Psoas muscle (tissue), 8 donors: ENCODE measurements at places on chromosomes 2 and 18.

- DNase-seq, result no peak
Observed at GRCh38 chr2:180075870-180076269, 68.8 kb upstream of the CWC22 start.

DNA sequence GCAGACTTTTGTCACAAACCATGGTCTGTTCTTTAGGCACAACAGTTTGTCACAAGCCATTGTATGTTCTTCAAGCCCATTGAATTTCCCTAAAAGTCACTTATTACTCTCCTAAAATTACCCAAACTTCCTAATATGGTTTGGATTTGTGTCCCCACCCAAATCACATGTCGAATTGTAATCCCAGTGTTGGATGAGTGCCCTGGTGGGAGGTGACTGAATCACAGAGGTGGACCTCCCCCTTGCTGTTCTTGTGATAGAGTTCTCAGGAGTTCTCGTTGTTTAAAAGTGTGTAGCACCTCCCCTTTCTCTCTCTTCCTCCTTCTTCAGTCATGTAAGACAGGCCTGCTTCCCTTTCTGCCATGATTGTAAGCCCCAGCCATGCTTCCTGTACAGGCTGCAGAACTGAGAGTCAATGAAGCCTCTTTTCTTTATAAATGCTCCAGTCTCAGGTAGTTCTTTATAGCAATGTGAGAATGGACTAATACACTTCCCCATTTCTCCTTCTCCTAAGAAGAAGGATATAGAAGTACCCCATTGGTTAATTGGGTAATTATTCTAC, 11.2 kb upstream of the GYPC start:
- no peak for DNase-seq

GRCh38 chr2:97702731-97703470, 10.5 kb upstream of the ZAP70 start:
- DNase-seq, result no peak

- no peak for DNase-seq
Observed at GRCh38 chr2:208407667-208408066, 1.1 kb downstream of the PTH2R start.

GRCh38 chr2:88669482-88670214, 21.8 kb upstream of the RPIA start:
- DNase-seq, result no peak

GRCh38 chr2:176126929-176127773, 2.4 kb upstream of the HOXD8 start:
- DNase-seq, result no peak

DNA sequence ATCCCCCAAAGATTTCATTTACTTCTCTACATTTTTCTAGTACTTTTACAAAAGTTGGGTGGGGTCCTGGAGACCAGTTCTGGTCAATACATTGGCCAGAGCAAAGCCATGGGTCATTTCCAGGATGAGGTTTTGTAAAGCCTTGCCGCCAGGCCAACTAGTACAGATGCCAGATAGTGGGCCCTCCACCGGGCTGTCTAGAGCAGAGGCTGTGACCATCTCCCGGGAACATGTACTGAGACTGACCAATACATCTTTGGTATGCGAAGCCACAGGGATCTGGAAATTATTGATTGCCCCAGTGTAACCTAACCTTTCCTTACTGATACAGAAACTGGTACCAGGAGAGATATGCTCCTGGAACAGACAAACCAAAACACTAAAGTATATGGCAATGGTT, 599.2 kb downstream of the ADCYAP1 start:
- no peak for DNase-seq

DNA sequence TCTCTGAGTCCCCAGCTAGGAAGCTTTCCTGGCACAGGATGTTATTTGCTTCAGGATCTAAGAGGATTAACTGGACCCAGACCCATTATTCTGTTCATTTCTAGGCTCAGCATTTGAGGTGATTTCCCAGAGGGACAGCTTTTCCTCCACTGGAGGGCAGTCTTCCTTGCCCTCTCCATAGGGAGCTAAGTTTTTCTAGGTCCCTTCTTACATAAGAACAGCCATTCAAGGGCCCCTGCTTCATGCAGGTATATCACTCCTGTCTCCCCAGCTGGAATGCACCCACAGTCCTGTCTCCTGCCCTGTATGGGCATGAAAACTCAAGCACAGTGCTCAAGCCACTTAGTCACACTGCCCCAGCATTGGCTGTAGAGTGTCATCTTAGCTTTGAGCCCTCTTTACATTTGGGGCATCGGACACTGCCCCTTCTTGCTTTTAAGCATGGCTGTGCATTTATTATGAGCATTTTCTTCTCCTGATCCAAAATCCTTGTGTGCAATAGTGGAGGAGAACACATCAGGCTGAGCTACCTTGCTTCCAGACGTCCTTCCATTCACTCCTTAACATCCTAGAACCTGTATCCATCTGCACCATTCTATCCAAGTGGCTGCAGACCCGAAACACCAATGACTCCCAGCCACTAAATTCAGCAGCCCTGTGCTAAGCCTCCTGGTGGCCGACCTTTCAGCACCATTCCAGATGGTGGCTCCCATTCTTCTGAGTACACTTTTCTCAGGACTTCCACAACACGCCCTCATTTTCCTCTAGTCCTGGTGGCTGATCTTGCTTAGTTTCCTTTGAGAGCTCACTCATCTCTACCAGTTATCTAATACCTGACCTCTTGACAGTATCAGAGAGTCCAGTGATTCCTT, 80.0 kb downstream of the COPS8 start:
- no peak for DNase-seq

- no peak for DNase-seq
Observed at GRCh38 chr18:30081122-30081521, 961.4 kb downstream of the DSC3 start.

DNA sequence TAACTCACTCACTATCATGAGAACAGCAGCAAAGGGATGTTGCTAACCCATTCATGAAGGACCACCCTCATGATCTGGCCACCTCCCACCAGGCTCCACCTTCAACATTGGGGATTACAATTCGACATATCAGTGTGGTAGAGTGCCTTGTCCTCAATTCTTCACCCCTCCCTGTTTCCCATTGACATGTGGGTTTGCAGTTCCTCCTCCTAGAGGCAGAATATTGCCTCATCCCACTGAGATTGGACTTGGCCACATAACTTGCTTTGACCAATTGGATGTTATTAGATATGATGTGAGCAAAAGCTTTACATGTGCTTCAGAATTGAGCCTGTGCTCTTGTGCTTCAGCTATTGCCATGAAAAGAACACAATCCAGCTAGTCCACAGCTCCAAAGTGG, 217.0 kb upstream of the CXCR4 start:
- DNase-seq, result no peak

DNA sequence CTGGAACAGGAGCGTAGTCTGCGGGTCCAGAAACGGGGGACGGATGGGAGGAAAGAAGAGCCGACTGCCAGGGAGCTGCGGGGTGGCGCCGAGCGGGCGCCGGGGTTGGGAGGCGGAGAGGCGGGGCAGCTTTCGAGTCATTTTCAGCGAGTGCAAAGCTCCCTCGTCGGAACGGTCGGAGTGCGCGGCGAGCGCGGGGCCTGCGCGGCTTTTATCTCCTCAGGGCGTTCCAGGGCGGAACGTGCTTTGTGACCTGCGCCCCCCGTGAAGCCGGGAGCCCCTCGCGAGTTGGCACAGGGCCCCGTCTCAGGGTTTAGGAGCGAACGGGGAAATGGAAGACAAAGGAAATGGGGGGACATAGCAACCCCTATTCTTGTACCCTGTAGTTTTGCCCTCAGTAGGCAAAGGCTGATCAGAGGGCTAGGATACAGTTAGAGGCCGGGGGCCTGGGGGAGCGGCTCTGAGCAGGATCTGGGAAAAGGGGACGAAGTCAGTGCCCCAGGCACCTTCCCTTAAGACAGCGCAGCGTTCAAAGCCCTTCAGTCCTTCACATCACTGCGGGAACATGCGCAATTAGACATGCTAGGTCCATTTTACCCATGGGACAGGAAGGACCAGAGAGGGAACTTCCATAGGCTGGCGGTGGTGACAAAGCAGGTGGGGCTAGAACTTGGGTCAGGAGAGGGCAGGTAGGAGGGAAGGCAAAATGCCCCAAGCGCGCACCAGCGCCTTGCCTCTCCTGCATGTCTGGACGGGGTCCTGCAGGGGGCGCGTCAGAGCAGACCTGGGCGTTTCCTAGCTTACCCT, 60.1 kb upstream of the IL1RL1 start:
- DNase-seq, result peak; percentile 80

DNA sequence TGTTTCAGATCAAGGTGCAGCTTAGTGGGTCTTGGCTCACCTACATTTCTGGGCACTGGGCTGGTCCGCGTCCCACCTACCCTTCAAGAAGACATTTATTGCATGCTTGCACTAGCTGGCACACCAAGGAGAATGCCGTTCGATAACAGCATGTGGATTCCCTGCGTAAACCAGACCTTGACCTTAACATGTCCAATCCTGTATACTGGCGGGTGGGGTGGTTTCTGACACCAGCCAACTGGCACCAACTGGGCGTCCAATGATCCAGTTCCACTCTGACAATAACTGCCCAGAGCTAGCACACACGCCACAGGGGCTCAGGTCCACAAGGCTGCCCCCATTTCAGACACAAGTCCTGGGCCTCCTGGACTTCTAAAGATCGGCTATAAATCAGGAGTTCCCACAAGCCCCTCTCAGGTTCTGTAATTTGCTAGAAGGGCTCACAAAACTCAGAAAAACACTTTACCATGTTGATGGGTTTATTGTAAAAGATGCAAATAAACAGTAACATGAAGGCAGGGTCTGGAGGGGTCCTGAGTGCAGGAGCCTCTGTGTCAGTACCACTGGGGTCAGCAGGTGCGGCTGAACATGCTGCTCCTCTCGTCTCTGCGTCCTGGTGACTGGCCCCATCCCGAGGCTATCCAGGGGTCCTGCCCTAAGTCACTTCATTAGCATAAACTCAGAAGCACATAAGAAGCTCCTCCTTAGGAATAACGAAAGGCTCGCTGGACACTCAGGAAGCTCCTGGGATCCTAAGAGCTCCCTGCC, 161.8 kb downstream of the HDAC4 start:
- no peak for DNase-seq

- DNase-seq, result no peak
Observed at GRCh38 chr2:221569871-221570270, 2.2 kb downstream of the EPHA4 start.

- DNase-seq, result no peak
Observed at GRCh38 chr2:20436716-20437470, 10.0 kb upstream of the RHOB start.

- no peak for DNase-seq
Observed at GRCh38 chr18:41761333-41762018, 193.6 kb upstream of the PIK3C3 start.

DNA sequence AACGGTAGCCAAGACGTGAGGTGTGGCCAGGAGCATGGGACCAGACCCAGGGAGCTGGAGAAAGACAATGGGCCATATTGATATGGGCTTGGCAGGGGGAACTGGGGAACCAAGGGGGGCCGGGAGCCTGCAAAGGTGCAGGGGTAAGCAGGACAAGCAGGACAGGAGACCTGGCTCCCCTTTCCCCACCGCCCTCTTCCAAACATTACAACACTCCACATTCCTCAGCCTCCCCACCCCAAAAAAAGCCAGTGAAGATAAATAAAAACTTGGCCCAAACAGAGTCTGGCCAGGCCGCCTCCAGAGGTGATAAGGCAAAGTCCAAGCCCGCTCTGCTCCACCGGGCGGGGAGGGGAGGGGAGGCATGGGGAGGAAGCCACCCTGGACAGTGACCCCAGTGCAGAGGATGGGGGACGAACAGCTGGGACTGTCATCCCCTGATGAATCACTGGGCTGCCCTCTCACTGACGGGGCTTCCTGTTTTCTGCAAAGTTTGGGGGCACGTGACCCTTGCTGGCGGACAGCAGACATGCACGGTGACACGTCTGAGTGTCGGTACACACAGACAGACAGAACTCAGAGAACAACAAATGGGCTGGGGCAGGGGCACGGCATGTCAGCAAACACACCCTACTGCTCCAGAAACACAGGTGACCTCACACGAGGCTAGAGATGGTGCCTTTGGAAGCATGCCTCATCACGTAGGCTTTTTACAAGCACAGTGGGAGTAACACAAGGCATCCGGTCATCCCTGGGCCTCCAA, 100.2 kb downstream of the TNS1 start:
- peak; percentile 96 for DNase-seq

GRCh38 chr2:205545971-205546816, 136.1 kb upstream of the NRP2 start:
- DNase-seq, result no peak

DNA sequence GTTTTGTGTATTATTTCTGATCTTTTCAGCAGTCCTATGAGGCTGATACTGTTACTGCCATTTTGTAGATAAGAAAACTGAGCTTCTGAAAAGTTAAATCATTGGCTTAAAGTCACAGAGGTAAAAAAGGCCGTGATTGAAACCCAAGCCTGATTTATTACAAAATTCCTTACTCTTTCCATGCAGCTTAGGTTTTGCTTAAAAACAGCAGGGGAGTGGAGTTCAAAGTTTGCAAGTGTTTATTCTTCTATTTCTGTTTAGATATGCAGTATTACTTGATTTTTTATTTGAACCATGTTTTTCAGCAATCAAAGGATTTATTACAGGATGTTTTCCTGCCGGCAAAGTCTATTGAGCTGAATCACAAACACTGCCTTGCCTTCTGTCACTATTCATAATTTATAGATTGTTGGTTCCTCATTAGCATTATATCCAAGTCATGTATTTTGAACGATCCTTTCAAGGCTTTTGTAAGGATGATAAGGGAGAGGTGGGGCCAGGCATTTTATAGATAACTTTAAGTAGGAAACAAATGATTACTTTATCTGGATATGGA, 31.9 kb upstream of the MSTN start:
- DNase-seq, result no peak

GRCh38 chr2:122203523-122203922, 448.1 kb downstream of the TSN start:
- DNase-seq, result no peak

GRCh38 chr18:9574473-9575115, 39.8 kb downstream of the PPP4R1 start:
- DNase-seq, result no peak

- DNase-seq, result no peak
Observed at GRCh38 chr18:61333271-61333745, at the start of gene CDH20. CDH20 (plus strand) TSS chr18:61333430.

DNA sequence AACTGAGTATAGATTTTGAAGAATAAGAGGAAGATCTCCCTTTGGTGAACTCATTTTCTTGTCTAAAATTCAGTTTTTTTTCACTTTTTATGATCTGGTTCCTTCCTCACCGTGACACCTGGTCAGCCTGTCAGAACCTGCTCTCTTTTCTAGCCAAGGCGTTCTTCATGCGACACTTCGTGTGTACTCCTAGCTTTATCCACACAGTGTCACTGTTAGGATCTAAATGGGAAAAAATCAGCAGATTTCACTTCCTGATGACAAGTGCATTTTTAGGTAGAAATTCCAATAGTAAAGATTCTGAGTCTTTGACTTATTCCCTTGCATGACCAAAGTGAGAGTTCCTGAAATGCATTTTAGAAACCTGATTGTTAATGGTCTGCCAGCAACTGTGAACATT, 89.8 kb downstream of the KLHL14 start:
- DNase-seq, result no peak

DNA sequence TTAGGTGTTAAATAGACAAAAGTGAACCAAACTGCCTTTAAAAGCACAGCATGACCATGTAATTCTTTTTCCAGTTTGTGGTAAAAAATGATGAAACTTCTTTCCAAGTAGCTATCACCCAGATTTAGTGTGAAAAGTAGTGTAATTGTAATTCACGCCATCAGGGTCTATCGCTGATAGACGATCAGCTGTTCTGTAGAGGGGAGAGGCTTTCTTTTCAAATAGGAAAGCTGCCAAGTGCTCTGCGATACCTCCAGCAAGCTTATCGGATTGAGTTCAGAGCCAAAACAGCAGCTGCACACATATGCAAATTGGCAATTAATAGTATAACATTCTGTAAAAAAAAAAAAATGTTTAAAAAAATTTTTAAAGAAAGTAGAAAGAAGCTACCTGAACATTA, 61.9 kb upstream of the PSMD14 start:
- DNase-seq, result no peak
